ENCODE measurements at places on chromosomes 7 and 10. TPM values are rescaled to one million over a fixed set of nuclear protein-coding genes. Genes with fewer than 3 reads are reported as not detected.

- no peak for DNase-seq
Measured at GRCh38 chr7:105940109-105940508, 23.0 kb upstream of the CDHR3 start.

DNA sequence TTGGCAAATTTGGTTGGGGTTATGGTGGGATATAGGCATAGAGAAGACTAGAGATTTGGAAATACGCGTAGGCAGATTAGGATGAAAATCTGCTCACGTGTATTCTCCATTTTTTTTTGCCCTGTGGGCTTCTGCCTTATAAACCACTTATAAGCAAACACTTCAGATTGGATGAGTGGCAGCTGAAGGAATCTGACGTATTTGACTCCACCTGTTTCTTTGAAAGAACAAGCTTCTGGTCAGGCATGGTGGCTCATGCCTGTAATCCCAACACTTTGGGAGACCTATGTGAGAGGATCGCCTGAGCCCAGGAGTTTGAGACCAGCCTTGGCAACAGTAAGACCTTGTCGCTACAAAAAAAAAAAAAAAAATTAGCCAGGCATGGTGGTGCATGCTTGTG, 5.1 kb downstream of the STK31 start:
- DNase-seq: no peak

DNA sequence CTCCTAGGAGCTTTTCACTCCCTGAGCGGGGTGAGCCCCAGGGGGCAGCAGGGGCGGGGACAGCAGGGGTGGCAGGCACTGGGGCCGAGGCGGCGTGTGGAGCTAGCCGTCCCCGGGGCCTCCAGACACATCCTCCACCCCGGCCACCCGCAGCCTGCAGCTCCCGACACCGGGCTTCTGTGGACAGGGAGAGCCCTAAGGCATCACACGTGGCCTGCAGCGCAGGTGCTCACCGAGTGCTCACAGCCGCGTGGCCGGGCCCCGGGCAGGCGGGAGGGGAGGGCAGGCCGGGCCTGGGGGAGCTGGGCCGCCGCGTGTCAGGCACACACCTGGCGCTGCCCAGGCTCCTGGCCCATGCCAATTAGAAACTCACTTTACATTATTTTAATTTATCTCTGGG, 51.4 kb downstream of the MICALL2 start:
- no peak for DNase-seq

GRCh38 chr7:128939075-128939860, 1.5 kb downstream of the IRF5 start:
- DNase-seq: no peak

DNA sequence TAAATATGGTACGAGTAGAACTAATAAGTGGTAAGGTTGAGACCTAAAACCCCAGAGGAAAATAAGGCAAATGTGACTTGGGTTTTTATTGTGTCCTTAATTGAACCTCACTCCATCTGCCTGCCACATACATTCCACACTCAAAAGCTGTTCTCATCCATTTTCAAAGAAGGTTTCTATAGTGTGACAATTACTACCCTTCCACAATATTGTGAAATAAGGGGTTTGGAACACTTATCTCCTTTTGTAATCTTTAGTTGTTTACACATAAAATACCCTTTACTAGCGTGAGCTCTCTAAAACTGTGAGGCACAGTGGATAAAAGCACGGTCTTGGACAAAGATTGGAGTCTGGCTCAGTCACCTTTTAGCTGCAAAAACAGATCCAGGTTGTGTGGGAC, 166.6 kb downstream of the THSD7A start:
- DNase-seq: no peak

DNA sequence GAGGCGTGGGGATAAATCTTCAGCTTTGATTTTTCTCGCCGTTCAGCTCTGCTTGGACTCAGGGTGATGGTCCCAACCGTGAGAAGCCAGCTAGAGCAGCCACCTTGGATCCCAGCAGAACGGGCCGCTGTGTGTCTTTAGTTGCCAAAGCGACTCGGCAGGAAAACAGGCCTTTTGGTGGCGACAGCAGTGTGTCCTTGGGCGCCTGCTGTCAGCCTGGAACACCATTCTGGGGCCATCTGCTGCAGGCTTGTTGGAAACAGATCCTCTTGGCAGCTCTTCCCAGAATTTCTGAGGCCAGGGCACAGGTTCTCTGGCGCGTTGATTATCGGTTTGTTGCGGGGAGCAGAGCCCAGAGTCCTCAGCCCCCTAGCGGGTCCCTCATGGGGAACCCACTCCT, 97.6 kb downstream of the CUX1 start:
- no peak for DNase-seq

DNA sequence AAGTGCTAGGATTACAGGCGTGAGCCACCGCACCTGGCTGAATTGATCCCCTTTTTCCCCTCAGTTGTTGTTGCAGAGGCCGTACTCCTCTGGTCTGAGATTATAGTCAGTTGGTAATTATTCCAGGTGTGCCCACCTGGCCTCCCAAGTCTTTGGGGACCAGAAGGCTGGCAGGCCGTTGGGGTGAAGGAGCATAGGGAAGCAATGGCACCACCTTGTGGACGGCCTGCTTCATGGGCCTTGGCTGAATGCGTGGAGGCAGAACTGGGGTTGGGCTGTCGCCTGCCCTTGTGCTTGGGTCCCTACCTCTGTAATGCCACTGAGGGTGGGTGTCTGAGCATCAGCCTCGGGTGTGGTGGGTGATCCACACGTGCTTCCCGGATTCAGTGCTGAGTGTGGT, 125.7 kb downstream of the RGS10 start:
- peak; percentile 54 for DNase-seq

DNA sequence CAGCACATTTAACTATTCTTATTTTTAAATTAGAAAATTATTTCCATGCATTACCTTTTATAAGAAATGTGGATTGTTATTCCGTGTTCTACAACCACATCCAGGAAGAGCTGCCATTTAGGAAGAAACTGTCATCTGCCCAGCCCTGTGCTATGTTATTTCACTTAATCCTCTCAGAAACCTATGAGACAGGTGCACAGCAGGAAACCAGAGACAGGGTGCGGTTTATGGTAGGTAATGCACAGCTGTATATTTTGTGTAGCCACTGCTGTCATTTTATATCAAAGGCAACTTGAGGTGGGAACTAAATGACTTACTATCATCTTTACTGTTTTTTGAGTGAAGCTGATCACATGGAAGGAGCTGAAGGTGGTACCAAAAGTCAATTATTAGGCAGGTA, 232.3 kb downstream of the MAGI2 start:
- DNase-seq: no peak

DNA sequence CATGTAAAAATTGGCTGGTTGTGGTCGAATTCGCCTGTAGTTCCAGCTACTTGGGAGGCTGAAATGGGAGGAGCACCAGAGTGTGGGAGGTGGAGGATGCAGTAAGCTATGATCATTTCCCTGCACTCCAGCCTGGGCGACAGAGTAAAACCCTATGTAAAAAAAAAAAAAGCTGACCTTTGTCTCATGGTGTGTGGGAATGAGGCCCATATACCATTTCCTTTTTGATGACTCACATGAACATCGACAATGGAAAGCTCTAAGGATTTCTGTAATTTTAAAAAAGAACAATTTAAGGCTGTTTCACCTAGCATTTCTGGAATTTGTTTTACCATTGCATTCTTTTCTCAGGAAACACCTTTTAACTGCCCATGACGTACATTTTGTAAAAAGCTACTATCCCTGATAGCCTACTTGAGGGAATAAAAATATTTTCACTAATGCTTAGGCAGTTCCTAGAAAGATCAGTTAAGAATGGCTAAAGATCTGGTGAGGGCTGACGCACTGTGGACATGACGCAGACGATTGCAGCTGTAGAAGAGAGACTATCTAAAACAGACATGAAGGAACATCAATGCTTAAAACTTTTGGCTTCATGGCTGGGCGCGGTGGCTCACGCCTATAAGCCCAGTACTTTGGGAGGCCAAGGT, 400.6 kb upstream of the IGFBP3 start:
- no peak for DNase-seq

LIPN gene
- polyA plus RNA-seq: not detected

CPA2 gene
- 0.28 TPM for polyA plus RNA-seq

- peak; percentile 28 for DNase-seq
Measured at GRCh38 chr10:128047351-128047750, 78.9 kb downstream of the MKI67 start.

- DNase-seq: no peak
Measured at GRCh38 chr10:131698986-131699385, 201.8 kb upstream of the PPP2R2D start.

DNA sequence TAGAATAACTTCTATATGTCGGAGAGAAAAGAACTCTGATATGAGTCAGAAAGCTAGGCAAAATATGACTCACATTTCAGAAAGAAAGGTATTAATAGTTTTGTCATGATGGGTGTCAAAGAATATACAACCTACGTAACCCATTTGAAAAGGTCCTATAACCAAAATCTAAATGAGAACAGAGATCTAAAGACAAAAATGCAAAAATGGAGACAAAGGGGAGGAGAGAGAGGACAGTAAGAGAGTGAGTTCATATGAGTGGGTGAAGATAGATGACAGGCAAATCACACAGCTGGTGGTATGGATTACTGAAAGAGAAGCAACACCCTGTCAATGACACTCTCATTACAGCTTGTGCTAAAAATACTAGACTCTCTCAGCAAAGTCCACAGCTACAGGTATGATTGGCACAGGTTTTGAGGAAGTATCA, 25.6 kb downstream of the ANKMY2 start:
- no peak for DNase-seq

- DNase-seq: no peak
Measured at GRCh38 chr10:123274306-123275135, 120.3 kb downstream of the BUB3 start.

FRA10AC1 gene
- 25.1 TPM for polyA plus RNA-seq

GRCh38 chr10:3190817-3191216, 18.2 kb upstream of the PITRM1 start:
- no peak for DNase-seq

- peak; percentile 52 for DNase-seq
Measured at GRCh38 chr10:63236113-63236935, 103.2 kb downstream of the NRBF2 start.

SPOCK2 gene
- 3.6 TPM for polyA plus RNA-seq

PLA2G12B gene
- 0.17 TPM for polyA plus RNA-seq

ANKRD2 gene
- 24.2 TPM for polyA plus RNA-seq

DNA sequence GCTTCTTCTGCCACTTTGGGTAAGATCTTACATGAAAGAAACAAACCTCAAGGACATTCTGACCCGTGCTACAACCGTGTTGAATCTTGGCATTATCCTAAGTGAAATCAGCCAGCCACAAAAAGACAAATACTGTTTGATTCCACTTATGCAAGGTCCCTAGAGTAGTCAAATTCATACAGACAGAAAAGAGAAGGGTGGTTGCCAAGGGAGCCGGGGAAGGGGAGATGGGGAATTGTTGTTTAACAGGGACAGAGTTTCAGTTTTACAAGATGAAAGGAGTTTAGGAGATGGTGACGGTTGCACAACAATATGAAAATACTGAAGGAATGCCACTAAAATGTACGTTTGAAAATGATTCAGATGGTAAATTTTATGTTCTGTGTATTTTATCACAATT, 12.2 kb upstream of the CLEC2L start:
- no peak for DNase-seq

DNA sequence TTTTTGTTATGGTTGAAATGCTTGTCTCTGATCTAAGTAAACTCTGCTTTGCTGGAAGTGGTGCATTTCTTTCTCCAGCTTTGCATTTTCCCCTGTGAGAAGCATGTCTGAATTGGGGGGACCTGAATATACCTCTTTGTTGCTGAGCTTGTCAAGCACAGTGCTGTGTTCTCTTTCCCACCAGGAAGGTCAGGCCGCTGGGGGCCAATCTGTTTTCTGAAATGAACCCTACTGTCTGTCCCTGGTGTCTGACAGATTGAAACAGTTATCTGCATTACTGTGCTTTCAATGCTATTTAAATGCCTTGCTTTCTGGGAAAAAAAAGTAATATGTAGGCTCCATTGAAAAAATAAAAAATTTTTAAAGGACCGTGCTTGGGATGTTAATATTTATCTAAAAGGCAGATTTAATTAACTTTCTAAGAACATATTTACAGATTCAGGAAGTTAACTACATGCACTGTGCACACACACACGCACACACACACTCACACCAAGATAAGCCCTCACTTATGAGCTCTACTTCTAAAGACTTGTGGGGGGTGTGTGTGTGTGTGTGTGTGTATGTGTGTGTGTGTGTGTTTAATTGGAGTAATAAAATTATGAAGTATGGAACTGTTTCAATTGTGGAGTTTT, 127.0 kb upstream of the FZD1 start:
- no peak for DNase-seq

GRCh38 chr7:20438248-20438647, 107.5 kb downstream of the ITGB8 start:
- DNase-seq: no peak

DNA sequence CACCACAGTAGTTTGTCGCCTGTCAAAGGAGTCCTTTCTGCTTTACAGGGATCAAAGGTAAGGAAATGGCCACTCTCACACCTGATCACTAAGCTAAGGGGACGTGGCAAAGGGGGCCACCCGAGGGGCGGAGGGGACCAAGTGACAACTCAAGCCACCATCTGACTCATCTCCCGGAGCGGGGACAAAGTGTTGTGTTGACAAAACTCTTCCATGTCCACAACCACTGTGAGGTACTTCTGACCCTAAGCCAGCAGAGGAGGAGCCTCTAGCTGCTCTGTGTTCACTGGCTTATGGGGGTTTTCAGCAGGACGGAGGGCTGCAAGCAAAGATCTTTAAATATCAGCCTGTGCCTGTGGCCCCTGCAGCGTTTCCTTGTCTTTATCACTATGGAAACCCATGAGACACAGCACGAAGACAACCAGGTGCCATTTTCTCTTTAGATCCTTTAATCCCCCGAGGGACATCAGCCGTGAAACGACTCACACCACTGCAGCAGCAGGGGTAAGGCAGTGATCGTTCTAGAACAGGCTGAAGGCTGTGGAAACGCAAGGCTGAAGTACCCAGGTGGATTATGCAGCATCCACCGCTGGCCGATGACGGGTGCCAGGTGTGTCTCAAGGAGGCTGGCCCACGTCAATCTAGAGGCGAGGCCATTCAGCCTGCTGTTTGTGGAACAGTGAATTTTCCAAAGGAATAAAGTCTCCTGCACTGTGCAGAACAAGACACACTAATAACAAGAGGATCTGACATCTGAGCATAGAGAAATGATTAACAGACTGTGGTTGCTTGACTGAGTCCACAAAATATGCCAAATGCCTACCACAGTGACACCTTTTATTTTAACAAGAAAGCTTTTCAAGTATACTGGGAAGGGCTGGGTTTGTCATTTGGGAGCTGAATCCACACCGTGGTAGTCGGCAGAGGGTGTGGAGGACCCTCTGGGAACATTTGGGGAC, 26.6 kb upstream of the DDC start:
- DNase-seq: no peak

SKIDA1 gene
- 2.2 TPM for polyA plus RNA-seq

- no peak for DNase-seq
Measured at GRCh38 chr7:45576249-45576929, 2.2 kb downstream of the ADCY1 start.

- no peak for DNase-seq
Measured at GRCh38 chr10:113820507-113820906, 33.4 kb downstream of the DCLRE1A start.

GRCh38 chr10:21208666-21209316, 311.7 kb upstream of the NEBL start:
- no peak for DNase-seq

DNA sequence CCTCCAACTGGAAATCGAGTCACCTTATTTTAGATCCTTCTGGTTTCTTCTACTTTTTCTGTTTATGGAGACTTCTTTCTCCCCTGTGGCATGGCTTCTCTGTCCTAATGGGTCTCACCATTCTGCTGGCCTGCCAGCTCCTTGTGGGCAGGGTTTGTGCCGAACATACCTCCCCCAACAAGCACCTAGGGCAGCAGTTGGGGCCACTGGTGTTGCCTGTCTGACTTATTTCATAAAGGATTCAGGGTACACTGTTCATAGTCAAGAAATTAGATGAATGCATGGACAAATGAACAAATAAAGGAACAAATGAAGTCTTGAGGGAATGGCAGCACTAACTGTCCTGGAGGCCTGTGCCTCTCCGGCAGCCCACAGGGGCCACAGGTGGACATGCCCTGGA, 55.6 kb upstream of the DOCK1 start:
- no peak for DNase-seq
